Epithelial cell of proximal tubule (primary cell): ENCODE measurements at places on chromosomes 13 and 19. TPM values are rescaled to one million over a fixed set of nuclear protein-coding genes. Genes with fewer than 3 reads are reported as not detected.

GRCh38 chr19:15104411-15104810, 2.8 kb upstream of the SYDE1 start:
- no peak for DNase-seq

- DNase-seq = no peak
Measured at GRCh38 chr13:43558326-43558725, 228.4 kb downstream of the ENOX1 start.

- no peak for DNase-seq
Measured at GRCh38 chr13:104256701-104257100, 1190.5 kb upstream of the SLC10A2 start.

DNA sequence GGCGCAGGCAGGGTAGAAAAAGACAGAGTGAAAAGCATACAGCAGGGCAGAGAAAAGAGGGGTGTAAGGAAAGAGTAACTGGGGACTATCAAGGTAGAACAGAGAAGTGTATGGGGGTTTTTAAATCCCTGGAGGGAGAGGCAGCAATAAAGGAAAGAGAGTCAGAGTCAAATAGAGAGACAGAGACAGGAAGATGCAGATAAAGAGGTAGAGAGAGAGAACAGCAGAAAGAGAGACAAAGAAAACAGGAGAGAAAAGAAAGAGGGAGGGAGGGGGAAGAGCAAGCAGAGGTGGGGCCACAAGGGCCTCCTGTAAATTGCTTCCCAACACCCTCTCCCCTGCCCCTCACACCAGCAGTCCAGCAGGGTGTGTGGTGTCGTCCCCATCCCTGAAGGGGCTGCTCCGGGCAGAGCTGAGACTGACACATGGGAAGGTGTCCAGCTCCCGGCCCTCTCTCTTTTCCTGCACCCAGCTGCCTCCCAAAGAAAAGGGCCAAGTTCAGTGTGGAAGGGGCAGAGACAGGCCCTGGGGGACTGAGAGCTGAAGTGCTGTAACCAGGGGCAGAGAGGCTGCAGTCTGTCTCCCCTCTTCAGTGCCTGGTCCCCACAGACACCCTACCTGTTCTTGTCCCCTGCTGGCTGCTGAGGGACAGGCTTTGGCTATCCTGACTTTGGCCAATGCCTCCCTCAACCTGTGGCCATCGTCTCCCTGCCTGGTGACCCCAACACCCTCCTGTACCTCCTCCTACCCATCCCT, 17.4 kb upstream of the POU2F2 start:
- no peak for DNase-seq

DNA sequence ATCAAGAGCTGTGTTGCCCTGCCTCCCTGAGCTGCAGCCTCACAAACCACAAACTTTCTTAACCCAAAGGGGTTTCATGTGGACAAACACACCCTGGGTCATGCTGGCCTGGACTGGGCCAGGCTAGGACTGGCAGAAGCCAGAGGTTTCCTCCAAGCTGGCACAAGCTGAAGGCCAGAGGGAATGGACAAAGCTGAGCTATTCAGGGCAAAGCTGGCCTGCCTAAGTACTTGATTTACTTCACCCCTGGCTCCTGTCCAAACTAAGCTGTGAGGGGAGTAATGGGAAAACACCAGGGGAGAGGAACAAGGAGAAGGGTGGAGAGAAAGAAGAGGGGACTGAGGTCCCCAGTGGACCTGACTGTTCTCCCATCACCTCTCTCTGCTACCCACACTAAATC, 6.2 kb downstream of the CPAMD8 start:
- no peak for DNase-seq

DNA sequence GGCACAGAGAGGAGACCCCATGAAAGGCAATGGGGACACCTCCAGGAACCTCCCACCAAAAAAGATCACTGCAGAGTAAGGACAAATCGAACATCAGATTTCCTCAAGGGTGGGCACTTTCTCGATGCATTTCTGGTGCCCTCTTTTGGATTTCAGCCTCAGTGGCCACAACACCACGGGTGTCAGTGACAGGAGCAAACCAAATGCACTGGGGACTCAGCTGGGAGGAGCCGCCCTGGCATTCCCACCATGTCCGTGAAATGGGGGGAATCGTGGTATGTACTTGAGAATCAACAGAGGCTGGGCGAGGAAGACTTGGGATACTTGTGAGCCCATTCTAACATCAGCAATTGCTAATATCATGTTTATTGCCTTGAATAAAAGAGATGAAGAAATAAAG, 16.3 kb downstream of the FAM187B start:
- no peak for DNase-seq

DNA sequence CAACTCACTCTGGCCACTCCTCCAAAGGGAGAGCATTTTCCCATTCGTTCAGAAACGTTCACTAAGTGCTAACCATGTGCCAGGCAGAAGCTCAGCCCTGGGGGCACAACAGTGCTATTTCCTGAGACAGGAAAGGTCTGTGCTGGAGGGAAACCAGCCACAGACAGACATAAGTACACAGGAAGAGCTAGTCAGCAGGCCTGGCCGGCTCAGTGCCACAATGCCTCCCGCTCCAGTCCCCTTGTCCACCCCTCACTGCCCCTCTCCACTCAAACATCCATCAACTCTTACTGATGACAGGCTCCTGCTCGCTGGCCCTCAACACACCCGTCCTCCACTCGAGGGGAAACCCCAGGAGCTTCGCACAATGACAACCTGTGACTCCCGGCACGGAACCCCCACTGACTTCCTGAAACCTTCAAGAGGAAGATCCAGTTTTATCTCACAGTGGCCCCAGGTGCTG, 11.3 kb upstream of the PLA2G4C start:
- no peak for DNase-seq

DNA sequence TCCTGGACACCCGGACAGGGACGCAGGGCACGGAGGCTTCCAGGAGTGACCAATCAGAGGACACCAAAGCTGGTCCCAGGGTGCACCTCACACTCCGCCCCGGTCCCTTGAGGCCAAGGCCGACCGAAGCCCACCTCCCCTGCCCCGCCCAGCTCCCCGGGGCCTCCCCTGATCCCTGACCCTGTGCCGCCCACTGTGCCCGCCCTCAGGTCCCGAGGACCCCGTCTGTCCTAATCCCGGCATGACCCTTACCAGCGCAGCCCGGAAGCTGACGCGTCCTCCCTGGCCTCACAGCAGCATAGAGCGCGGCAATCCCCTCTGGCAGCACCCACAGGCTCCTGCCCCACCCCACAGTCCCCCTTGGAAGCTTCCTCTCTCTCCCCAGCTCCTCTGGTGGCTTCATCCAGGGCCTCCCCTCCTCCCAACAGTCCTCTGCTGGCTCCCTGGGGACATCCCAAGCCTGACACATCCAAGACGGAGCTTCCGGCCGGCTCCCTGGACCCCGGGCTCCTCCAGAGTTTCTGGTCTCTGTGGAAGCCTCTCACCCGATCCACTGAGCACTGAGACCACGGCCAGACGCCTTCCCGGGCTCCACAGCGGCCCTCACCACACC, 7.4 kb upstream of the CDC34 start:
- no peak for DNase-seq

DNA sequence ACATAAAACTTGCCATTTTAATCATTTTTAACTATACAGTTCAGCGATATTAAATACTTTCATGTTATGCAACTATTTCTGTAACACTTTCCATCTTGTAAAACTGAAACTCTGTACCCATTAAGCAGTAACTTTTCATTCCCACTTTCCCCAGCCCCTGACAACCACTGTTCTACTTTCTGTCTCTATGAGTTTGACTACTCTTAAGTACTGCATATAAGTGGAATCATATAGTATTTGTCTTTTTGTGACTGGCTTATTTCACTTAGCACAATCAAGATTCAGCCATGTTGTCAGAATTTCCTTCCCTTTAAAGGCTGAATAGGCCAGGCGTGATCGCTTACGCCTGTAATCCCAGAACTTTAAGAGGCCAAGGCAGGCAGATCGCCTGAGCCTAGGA, 56.2 kb downstream of the ARHGAP35 start:
- DNase-seq = no peak

- no peak for DNase-seq
Measured at GRCh38 chr13:113634279-113635047, 23.5 kb downstream of the ATP4B start.

- no peak for DNase-seq
Measured at GRCh38 chr19:7789447-7789846, 26.4 kb downstream of the CLEC4M start.

DNA sequence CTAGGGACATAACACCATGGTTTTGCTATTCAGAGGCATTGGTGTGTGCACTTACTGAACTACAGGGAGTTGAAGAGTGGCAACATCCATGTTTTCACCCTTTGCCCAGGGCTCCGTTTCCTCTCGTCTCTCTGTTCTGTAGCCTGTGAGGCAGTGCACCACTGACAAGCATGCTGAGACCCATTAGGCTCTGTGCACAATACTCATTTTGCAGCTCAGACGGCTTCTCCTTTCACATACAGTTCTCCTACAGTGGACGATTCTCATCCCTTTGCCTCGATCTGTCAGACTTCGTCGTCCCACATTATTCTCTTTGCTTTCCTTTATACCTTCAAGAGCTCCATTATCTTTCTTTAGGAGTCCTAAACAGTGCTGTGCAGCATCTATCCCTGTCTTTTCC, 403.7 kb downstream of the MYO16 start:
- DNase-seq = no peak

MIR17HG gene
- total RNA-seq = 3.7 and 5.1 TPM in 2 replicates

S1PR5 gene
- not detected in 2 replicates for total RNA-seq

PSG6 gene
- total RNA-seq = not detected in 2 replicates

DNA sequence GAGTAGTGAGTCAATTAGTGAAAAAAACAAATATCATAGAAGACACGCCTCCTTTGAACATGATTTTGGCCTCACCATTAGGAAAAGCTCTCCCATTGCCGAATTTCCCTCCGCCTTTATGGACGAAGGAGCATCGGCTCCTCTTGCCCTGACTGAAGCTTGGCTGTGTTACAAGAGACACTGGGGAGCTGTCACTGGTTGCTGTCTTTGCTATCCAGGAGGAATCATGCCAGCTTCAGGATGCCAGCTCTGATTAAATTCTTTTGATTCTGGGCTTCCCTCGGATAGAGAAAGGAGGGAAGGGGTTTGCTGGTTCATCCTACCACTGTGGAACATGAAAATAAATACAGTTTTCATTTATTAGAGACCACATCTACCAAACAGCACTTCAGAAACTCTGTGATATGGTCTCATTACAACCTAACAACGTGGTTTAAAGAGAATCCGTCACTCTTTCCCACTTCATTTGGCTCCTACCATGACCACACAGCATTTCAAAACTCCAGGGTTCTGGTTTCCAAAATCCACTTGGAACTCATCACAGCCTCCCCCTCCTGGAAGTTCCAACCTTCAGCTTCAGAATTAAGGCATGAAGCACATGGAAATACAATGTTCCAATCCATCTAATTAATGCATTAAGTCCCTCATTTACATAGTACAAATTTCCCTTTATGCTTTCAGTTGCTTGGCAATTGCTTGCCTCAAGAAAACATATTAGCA, 446.0 kb downstream of the EFNB2 start:
- DNase-seq = no peak

GRCh38 chr19:50952910-50953309, at the start of gene KLK5:
Gene KLK5 (minus strand): TSS chr19:50953038. CDS start chr19:50952657, 381 bp downstream.
- DNase-seq = no peak

DNA sequence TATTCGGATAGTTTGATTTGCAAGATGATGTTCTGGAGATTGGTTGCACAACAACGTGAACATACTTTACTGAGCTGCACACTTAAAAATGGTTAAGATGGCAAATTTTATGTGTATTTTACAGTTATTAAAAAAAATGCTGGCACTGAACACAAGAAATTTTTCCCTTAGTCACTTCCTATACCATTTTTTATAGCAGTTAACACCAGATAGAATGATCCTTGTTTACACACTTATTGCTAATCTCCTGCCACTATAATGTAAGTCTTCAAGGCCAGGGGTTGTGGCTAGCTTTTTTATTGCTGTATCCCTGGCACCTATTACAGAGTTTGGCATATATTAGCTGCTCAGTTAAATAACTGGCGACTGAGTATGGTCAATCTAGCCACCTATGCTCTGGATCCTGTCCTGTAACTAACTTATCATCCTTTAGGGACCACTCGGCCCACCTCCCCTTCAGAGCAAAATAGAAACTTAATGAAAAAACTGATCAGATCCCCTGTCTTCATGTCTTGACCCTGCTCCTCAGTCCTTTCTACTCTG, 2.0 kb upstream of the EBPL start:
- no peak for DNase-seq

- DNase-seq = no peak
Measured at GRCh38 chr13:101423872-101424271, 7.6 kb upstream of the NALCN start.

GRCh38 chr13:110338441-110339101, 31.5 kb downstream of the COL4A2 start:
- DNase-seq = no peak

TNNI3 gene
- 0.40 and 0.51 TPM in 2 replicates for total RNA-seq

DNA sequence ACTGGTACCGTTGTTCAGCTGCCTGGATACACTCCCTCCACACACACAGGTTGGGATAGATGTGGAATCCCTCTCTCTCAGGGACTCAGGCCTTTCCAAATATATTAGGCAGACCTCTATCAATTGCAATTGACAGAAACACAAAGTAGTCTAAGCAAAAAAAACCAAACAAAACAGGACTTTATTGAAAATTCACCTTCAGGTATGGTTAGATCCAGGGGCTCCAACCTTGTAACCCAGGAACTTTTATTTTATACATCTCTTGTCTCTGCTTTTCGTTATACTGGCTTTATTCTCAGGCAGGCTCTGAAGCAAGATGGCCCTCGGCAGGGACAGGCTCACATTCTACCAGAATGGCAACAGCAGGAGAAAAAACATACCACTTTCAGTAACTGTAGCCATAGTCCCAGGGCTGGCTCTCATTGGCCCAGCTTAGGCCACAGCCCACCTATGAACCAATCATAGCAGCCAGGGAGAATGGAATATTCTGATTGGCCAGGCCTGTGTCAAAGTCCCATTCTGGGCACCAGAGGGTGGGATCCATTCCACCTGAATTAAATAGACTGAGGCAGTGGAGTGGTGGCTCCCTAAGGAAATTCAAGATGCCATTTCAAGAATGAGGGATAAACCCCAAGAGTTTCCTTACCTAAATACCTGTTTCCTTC, 13.1 kb upstream of the CEACAM19 start:
- DNase-seq = no peak

KANK3 gene
- total RNA-seq = 0.29 and 2.2 TPM in 2 replicates

CNFN gene
- 5.0 and 5.7 TPM in 2 replicates for total RNA-seq

DNA sequence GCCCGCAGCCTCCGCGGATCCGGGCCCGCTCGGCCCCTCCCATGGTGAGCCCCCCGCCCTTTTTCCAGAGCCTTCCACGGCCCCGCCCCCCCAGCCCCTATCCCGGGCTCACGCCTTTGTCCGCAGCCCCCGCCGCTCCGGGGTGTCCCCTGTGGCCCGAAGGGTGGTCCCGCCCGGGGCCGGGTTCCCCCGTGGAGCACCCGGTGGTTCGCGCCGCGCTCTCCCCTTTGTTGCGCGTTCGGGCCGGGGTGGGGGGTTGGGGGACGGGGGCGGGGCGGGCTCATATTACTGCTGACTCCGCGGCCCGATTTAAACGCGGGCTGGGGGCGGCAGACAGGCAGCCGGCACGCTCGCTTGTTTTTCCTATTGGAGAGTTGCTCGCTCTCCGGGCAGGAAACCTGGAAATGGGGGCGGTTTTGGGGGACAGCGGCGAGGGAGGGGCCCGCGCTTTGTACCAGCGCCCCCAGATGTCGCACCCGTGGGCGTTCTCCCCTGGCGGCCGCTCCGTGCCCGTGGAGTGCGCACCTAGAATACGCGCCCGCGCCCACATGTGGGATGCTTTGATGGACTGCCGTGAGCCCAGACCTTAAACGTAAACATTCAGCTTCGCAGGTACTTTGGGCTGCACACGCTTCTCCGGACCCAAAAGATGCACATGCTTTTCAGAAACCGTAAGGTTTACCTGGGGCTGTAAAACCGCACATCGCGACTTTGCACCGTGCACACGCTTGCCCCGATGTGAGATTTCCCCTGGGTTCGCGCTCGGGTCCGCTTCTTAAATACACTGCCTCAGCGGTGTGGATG, 699 bp downstream of the PTOV1 start:
- no peak for DNase-seq

ZNF846 gene
- 3.8 and 7.7 TPM in 2 replicates for total RNA-seq
